ENCODE measurements at places on chromosomes 6 and 20. TPM values are rescaled to one million over a fixed set of nuclear protein-coding genes. Genes with fewer than 3 reads are reported as not detected.

GRCh38 chr6:38570750-38571149 is 69.0 kb downstream of the BTBD9 start:
- H3K27me3 ChIP-seq: no peaks in the 10 kb centered on the region
- H3K27ac ChIP-seq: no peak overlapping the region
- no peak overlapping the region for H3K4me3 ChIP-seq
- H3K36me3 ChIP-seq: no peaks in the 10 kb centered on the region
- DNase-seq: no peak

MMP24OS gene
- 67.3 TPM for total RNA-seq

DNA sequence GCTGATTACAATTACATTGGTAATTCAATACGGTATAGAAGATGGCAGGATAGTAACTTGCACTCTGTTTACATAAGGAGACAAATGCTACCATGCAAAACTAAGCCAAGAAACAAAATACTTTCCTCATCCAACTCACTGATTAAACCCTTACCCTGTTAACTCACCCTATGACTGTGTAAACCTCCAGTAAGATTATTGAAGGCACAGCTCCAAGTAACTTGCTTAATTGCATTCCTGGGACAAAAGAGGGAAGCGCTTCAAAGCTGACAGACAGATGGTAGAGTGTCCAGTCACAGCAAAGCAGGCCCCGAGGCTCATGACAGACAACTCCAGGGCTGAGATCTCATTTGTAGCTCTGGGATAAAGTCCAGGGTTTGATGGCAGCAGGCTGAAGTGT is 6.9 kb upstream of the KIF16B start:
- no peaks in the 10 kb centered on the region for H3K27me3 ChIP-seq
- H3K4me1 ChIP-seq: no peaks in the 10 kb centered on the region
- H3K27ac ChIP-seq: no peak overlapping the region
- no peaks in the 10 kb centered on the region for H3K36me3 ChIP-seq
- no peak overlapping the region for H3K4me3 ChIP-seq

GRCh38 chr6:31837369-31838113 is 10.0 kb downstream of the HSPA1B start:
- H3K4me1 ChIP-seq: no peaks in the 10 kb centered on the region
- no peak overlapping the region for H3K27ac ChIP-seq
- no peak for DNase-seq
- no peaks in the 10 kb centered on the region for H3K36me3 ChIP-seq
- H3K4me3 ChIP-seq: no peak overlapping the region

DNA sequence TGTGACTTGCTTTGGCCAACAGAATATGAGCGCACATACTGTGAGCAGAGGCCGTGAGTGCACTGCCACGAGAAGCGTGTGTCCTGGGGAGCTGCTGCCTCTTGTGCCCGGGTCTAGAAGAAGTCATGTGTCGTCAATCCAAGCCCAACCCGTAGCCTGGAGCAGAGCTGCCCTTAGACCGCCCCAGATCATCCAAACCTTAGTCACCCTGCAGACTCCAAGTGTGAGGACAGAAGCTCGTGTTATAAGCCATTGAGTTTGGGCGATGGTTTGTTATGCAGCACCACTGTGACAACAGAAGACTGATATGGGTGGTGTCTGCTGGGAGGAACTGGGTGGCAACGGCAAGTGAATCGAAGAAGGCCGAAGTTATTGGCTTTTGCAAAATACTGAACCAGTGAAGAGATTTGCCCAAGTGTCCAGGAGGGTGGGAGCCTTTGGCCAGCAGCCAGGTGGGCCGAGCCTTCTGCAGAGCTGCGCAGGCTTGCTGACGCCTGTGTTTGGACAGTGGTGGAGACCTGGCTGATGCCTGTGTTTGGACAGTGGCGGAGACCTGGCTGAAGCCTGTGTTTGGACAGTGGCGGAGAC is 101.3 kb upstream of the SULF2 start:
- H3K4me1 ChIP-seq: no peaks in the 10 kb centered on the region
- no peaks in the 10 kb centered on the region for H3K27me3 ChIP-seq
- H3K27ac ChIP-seq: no peak overlapping the region

KCNK16 gene
- total RNA-seq: not detected
